ENCODE measurements at places on chromosomes 4 and X. TPM values are rescaled to one million over a fixed set of nuclear protein-coding genes. Genes with fewer than 3 reads are reported as not detected.

DNA sequence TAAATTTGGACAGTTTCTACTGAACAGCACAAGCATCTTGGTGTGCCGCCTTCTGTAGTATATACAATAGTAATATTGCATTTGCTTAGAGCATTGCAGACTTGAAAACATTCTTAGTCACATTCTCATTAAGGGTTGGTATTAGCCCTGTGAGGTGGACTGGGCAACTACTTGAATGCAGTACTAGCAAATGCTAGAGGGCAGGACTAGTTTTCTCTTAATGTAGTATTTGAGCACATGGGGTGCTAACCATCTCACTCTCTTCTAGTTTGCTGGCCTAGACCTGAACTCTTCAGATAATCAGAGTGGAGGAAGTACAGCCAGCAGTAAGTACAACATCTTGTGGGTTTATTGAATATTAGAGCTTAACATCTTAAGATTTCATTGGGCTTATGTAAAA, 3.2 kb downstream of the DDX3X start:
- peaks cover 8% of the 10 kb centered on the region for H3K36me3 ChIP-seq
- no peaks in the 10 kb centered on the region for H3K27me3 ChIP-seq
- H3K4me3 ChIP-seq: peak overlapping the region; percentile 94
- peak; percentile 4 for DNase-seq

Gene FABP2
- 1,244 TPM for polyA plus RNA-seq

DNA sequence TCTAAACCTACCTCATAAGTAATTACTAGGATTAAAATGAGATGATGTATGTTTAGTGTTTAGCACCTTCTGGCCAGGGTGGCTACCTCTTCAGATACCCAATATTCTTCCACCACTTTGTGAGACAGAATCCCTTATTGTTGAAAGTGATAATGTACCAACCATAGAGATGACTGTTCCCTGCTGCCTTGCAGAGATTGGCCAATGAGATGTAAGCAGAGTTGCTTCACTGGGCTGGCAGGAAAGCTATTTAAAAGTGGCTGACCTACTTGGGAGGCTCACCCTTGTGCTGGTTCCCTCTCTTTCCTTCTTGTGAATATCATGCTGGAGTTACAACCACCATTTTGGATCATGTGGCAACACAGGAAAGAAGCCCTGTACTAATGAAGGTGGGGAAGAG, 58.9 kb downstream of the TMEM154 start:
- H3K4me1 ChIP-seq: no peaks in the 10 kb centered on the region
- no peak overlapping the region for H3K4me3 ChIP-seq
- H3K36me3 ChIP-seq: no peaks in the 10 kb centered on the region
- no peak for DNase-seq

DNA sequence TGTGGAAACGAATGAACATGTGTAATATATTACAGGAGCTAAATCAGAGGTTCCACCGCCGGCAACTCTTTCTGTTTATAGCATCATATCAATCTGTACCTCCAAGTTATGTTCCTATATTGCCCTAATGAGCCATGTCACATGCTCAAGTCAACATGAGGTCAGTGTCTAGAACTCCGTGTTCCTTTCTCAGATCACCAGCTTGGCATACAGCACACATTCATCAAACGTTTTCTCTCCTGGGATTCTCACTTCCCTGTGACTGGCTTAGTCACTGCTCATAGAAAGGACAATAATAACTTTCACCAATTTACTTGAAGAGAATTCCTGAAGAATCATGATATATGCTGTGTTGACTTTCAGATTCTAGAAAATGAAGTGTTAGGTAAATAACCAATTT, 532.0 kb upstream of the SPANXN1 start:
- no peak for DNase-seq
- no peaks in the 10 kb centered on the region for H3K4me1 ChIP-seq
- no peak overlapping the region for H3K4me3 ChIP-seq

GRCh38 chr4:128379860-128380259, 92.2 kb upstream of the PGRMC2 start:
- DNase-seq: peak; percentile 43
- no peak overlapping the region for H3K27ac ChIP-seq
- H3K4me3 ChIP-seq: no peak overlapping the region
- no peaks in the 10 kb centered on the region for H3K4me1 ChIP-seq
- no peaks in the 10 kb centered on the region for H3K27me3 ChIP-seq
